ENCODE measurements at places on chromosomes 13 and 19. TPM values are rescaled to one million over a fixed set of nuclear protein-coding genes. Genes with fewer than 3 reads are reported as not detected.

Gene FPR2
- 2.4 TPM for total RNA-seq

Gene TEX30
- total RNA-seq = 6.8 TPM

Gene ZNF765
- total RNA-seq = 17.1 TPM

Gene FLT1
- 84.8 TPM for total RNA-seq

Gene ZNF443
- total RNA-seq = 6.8 TPM

Gene GZMM
- 1.4 TPM for total RNA-seq

Gene ADAT3
- total RNA-seq = 4.3 TPM

Gene PPFIA3
- total RNA-seq = 6.3 TPM

Gene SBK2
- total RNA-seq = not detected

Gene PRR19
- 0.45 TPM for total RNA-seq

DNA sequence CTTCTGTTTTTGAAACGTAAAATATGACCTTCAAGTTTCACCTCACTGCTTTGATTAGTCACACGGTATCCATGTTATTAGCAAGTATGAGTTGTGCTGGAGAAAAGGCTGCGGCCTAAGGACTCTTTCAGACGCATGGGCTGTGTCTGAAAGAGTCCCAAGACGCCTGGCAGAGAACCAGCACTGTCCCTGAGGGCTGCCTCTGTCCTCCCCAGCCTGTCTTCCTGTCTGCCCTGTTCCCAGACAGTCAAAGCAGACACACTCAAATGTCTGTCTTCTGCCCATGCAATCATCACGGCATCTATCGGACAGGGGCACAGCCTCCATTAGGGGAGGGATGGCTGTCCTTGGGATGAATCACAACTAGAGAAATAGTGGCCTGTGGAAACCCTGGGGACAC, 65.5 kb downstream of the DPY19L3 start:
- no peak for DNase-seq

DNA sequence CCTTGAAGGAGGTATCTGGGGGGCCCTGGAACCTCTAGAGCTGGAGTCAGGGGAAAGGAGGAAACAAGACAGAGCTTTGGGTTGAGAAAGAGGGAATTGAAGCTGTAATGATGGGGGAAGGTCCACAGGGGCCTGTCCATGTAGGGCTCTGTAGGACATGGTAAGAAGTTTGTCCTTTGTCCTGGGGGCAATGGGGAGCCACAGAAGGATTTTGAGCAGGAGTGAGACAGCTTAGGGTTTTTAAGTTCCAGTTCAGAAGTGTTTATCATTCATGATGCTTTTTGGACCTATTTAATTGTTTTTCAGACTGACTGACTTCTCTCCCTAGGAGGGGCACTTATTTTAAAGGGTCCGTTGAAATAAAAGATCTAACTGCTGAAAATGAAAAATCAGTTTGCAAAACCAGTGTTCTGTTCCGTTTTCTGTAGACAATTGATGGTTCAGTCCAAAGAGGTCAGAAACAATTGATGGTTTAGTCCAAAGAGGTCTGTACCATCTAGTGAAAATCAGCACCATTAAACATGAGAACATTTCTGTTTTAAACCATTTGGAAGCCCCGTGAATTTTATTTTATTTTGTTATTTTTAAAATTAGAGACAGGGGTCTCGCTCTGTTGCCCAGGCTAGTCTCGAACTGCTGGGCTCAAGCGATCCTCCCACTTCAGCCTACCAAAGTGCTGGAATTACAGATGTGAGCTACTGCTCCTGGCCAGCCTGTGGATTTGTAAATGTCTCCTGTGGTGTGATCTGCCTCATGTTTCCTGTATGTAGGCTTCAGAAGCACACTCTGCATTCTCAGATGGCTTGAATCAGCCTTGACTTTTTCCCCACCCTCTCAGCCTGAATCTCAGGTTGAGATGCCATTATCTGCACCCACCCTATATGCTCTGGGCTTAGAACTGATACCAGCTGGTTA, 8.4 kb downstream of the PLD3 start:
- no peak for DNase-seq

DNA sequence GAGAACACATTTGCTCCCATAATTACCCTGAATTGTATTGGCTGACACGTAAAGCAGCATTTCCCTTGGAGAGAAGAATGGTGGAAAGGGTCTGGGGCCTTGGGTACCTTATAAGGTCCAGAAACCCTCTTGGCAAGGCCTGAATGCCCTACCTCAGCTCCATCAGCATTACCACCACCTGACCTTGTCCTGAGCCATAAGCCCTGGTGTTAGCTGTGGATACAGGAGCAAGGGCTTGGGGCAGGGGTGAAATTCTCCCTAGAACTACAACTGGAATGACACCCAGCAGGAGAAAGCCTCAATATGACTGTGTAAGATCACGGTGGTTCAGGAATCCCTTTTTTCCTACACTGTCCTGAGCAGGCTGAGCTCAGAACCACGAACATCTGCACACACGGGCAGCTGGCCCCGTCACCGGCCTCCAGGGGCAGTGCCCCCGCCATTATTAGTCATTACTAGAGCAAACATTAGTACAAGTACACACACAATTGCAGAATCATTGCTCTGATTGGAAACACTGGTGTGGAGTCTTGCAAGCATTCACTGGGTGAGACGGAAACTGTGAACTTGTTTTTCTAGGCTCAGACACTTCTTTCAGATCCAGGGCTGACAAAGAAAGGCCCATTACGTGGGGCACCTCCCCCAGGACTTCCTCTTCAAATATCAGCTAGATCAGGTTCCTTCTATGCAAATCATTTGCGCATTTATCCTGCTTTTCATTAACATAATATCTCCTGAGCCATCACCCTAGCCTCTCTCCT, 26.8 kb upstream of the MTIF3 start:
- DNase-seq = no peak

DNA sequence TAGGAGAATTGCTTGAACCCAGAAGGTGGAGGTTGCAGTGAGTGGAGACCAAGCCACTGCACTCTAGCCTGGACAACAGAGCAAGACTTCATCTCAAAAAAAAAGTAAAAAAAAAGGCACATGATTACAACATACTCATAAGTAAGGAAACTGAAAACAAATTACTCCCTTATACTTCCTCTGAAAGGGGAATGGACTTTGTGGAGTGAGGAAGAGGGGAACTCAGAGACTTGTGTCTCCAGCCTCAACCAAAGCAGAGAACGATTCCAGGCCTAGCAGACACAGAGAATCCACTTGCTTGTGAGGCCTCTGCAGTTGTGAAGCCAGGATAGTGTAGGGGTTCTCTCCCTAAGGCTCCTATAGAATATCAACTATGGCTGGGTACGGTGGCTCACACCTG, 4.3 kb upstream of the LATS2 start:
- no peak for DNase-seq

- DNase-seq = peak; percentile 97
Measured at GRCh38 chr19:51688671-51689571, 4.2 kb upstream of the SPACA6 start.

- no peak for DNase-seq
Measured at GRCh38 chr13:20363603-20364002, 131.5 kb upstream of the GJB6 start.

DNA sequence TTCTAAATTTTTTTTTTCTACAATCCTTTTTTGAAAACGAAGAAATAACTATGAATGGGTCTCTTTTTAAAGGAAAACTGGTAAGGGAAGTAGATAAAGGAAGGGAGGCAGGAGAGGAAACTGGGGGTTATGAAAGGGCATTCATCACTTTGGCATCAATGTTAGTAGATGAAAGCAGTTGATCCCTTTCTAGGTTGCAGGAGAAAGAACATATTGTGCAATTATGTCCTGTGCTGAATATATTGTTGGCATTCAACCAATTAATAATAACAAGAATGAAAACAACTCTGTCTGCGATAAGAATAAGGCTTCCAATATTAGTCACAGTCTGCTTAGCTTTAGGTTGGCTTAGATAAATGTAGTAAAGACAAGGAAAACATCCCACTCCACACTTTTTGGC, 796.8 kb upstream of the KLHL1 start:
- no peak for DNase-seq

- no peak for DNase-seq
Measured at GRCh38 chr13:27120811-27121210, 50.8 kb downstream of the USP12 start.

DNA sequence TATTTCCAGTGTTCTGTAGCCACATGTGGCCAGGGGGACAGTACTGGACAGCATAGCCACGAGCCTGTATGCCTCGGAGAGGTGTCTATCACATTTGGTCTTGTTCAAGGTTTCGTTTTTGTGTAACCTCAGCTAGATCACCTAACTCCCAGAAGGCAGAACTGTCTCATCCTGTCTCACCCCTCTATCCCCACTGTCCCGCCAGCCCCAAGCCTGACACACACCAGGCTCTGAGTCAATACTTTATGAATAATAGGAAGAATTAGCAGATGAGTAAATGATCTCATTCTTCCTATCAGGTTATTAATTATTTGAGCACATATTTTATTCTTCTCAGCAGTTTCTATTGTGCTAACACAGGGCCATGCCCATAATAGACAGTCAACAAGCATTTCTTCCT, 132.2 kb downstream of the NUFIP1 start:
- DNase-seq = no peak

- no peak for DNase-seq
Measured at GRCh38 chr13:20580257-20580656, 13.3 kb downstream of the IFT88 start.

DNA sequence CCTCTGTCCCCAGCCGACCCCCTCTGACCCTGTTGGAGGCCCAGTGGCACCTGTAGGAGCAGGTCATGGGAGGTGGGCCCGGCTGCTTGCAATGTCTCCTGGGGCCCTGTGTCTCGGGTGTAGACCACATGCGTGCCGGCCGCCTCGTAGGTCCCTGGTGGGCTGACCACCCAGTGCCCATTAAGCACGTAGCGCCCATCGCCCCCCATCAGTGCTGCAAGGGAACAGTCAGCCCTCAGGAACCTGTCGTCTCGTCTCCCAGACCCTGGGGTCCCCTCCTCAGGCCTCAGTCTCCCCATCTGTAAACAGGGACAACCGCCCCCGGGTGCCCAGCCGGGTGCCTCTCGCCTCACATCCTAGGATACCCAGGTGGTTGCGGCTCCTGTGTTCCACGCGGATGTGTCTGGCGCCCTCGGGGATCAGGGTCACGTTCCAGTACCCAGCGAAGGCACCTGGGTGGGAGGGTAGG, 5.6 kb downstream of the ADAMTSL5 start:
- DNase-seq = no peak

DNA sequence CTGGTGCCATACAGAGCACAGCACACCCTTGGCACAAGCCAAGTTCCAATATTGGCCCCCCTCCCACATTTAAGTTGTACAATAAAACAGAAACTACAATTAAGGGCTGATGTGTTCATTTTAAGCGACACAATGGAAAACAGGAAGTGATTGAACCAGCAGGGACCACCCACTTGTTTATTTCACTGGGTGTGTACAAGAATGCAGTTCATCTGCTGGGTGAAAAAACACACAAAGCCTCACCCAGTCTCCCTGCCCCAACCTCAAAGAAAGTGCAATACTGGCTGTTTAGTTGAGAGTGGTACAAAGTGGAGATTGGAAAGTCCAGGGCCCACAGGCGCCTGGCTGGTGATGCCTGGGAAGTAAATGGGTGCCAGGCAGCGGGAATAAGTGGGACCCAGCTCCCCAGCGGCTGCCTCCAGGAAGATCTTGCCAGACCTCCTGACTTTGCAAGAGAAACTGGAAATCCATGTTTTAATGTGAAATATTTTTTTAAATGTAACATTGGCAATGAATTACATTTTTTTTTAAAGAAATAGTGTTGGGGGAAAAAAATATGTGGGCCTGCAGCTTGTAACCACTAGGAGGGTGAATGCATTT, 322.1 kb downstream of the ZNF536 start:
- DNase-seq = no peak

- DNase-seq = no peak
Measured at GRCh38 chr13:52048516-52048915, 24.0 kb downstream of the UTP14C start.

- no peak for DNase-seq
Measured at GRCh38 chr13:97266772-97267417, 44.8 kb downstream of the MBNL2 start.

- DNase-seq = no peak
Measured at GRCh38 chr13:94827566-94827965, 115.2 kb upstream of the SOX21 start.

- no peak for DNase-seq
Measured at GRCh38 chr19:54431255-54431838, 16.1 kb downstream of the TTYH1 start.

GRCh38 chr19:28608292-28608691, 604.7 kb downstream of the UQCRFS1 start:
- no peak for DNase-seq

- no peak for DNase-seq
Measured at GRCh38 chr13:110249326-110249725, 57.6 kb downstream of the COL4A1 start.

DNA sequence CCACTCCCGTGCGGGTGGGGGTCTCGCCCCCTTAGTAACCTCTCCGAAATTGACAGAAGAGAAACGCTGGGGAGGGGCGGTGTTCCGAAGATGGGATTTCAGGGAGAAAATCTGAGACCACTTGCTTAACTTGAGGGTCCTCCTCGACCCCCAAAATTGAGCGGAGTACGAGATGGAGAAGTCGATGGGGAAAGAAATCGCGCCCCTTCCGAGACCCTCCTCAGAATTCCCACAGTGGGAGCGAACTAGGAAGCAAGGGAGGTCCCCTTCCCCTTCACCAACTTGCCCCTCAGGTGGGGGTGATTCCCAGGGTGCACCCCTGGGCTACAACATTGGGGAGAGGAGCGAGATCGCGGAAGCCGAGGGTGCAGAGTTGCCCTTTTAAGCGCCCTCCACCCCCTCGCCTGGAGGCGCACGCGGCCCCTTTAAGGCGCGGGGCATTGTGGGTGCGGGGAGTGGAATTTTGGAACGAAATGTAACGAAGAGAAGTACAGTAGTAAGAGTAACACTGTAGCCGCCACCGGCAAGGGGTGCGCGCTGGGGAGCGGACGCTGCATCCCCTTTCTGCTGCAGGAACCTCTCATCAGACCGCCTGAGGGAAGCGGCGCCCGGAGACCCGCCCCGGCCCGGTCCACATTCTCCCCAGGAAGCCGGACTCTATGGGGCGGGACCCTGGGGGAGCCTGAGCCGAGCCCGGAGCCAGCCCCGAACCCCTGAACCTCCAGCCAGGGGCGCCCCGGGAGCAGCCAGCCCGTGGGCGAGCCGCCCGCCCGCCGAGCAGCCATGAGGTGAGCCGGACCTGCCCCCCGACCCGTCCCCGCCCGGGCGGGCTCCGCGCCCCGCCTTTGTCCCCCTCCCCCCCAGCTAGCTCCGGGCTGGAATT, at the start of gene VASP:
Gene VASP, plus strand, starts transcription at position 491 of the 883 bp plus-strand sequence. Its CDS starts 293 bp downstream, at position 784.
- DNase-seq = peak; percentile 90

Measured in sciatic nerve (tissue), 2 donors.